Activated CD8-positive, alpha-beta memory T cell treated with anti-CD3 and anti-CD28 coated beads for 1 hour (primary cell): ENCODE measurements at places on chromosomes 4 and X.

GRCh38 chr4:120718979-120719566, 203.5 kb downstream of the PRDM5 start:
- DNase-seq: no peak

DNA sequence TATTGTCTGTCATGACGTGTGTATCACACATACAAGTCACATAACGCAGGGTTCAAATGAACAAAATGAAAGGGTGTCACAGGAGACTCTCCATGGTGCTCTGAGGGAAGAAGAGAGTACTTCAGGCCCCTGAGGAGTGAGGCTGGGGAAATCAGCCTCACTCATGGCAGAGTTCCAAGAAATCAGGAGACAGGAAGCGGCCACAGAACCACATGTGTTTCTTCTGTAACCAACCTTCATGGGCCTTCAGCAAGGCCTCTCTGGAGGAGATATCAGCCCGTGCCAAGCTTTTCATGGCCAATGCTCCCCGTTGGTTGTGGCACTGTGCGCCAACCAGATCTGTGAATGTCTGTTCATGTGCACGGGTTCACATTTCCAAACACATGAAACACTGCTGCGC, 76.0 kb downstream of the NAT8L start:
- DNase-seq: no peak

- DNase-seq: no peak
These were observed 206.3 kb downstream of the SHROOM3 start for GRCh38 chr4:76641351-76641750.

DNA sequence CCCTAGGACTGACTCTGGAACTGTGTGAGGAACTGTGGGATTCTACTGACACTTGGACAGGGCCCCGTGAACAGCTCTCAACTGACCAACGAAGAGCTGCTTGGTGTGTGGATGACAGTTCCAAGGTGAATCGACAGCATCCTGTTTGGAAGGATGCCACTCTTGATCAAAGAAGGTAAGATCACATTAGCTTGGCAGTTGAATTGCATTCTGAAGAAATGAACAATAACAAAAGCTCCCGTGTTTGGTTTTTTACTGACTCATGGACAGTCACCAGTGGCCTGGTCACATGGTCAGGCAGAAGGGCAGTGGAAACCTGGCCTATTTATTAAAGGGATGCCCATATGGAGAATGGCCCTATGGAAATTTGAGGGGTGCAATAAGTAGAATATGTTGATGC, 33.1 kb upstream of the GPR34 start:
- no peak for DNase-seq

DNA sequence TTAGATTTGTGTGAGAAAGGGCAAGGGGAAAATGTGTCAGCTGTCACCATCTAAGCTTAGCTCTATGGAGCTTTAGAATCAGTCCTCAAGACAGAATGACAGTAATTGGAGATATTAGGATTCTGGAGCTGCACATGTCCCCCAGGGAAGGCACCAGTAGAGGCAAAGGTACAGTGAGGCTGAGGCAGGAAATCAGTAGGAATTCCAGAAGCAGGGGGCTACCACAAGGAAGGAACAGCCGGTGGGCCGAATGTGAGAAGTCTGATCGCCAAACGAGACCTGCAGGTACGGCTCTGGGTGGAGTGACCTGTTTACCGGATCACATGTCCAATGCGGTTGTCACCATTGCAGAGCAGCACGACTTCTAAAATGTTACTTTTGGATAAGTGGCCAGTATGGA, 52.6 kb downstream of the RNF150 start:
- DNase-seq: no peak

DNA sequence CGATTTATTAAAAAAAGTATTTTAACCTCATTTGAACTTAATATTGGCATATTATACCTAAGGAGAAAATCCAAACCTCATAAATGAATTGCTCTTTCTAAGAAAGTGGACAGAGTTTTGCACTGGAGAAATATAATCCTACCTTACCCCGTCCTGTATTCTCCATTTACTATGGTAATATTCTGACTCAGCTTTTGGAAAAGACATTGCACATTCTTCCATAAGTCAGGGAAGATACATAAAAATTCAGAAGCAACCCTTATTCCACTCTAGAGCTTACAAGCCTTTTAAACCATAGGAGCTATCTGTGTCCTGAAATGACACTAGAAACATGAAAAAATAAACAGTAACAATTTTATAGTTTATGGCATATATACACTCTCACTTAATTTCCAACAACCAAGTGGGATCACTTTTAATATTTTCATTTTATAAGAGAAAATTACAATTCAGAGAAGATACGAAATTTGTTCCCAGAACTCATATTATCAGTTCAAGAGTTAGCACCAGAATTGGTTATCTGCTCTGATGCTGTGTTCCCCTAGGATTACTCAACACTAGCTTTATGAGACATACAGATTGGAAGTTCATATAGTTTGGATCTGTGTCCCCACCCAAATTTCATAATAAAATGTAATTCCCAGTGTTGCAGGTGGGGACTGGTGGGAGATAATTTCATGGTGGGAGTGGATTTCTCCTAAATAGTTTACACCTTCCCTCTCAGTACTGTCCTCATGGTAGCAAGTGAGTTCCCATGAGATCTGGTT, 359.4 kb downstream of the ARAP2 start:
- no peak for DNase-seq

GRCh38 chr4:115325836-115326235, 212.4 kb upstream of the NDST4 start:
- DNase-seq: no peak

DNA sequence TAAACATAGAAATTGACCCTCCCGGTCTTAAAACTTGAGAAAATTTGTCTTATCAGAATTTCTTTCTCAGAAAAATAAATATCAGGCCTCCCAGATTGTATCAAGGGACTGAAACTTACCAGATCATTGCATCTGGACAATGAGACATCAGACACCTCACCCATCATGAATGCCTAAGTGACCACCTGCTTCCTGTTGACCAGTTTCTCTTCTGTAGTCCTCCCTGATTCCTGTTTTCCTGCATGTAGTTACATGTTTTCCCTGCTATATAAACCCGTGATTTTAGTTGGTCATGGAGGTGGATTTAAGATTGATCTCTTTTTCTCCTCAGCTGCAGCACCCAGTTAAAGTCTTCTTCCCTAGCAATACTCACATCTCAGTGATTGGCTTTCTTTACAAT, 548.1 kb downstream of the PPP4R3C start:
- DNase-seq: no peak

GRCh38 chr4:70315928-70316327, 18.9 kb upstream of the CABS1 start:
- DNase-seq: no peak

DNA sequence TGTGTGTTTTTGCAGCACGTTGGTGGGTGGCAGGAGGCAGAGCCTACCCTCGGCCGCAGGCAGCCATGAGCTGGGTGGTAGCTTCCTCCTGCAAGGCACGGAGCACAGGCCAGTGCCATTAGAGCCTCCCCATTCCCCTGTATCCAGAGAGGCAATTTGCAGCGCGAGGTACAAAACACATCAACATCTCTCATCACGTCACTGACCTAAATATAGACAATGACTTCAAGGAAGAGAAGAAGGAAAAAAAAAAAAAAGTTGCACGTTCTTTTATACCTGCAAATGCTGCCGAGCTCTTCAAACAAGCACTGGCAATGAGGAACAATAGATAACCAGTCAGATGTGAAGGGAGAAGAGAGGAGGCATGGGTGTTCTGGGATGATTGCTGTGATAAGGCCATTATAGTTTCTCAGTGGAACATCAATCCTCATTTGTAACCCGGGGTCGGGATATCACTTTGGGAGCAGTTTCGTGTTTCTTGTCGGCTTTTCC, 159.9 kb downstream of the MGST2 start:
- no peak for DNase-seq

DNA sequence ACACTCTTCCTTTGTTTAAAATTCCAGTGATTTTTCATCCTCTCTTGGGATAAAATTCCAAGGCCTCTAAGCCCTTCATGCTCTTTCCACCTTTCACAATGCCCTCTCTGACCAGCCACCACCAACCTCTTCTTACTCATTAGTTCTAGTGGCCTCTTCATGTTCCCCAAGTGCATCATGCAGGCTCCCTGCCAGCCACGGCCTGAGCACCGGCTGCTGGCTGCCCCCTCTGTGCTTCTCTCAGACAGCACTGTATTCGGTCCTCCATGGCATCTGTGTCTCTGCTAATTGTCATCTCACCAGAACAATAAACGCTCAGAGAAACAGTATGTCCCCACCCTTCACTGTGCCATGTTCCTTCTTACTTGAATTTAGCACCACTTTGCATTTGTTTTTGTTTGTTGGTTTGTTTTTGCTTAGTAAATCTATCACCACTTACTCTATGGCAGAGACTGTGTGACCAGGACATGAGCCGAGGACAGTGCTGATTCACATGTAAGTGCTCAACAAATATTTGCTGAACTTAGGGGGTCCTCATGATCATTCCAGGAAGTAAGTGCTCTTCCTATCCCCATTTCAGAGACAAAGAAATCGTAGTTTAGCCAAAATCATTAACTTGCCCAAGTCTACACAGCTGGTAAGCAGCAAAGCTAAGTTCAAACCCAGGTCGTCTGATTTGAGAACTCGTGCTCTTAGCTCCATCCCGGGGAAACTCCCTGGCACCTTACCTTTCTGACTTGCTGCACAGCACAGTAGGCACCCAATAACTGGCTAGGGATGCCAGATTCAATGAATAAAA, 77.1 kb upstream of the UCP1 start:
- no peak for DNase-seq

DNA sequence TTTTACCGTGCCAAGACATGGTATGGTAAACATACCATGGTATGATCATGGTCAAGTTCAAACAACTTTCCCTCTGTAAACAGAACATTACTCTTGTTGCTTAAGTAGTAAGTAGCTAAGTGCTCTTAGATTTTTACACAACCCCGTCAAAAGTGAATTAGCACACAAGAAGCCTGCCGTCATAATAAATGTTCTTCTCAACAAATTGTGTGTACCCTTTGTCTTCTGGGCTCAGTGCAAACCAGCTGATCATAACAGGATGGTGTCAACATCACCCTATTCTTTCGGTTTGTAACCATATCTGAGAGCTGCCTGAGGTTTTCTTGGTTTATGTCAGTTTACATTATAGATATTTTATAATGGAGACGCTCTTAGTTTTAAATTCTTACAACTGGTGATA, 28.8 kb downstream of the MSL3 start:
- DNase-seq: no peak

DNA sequence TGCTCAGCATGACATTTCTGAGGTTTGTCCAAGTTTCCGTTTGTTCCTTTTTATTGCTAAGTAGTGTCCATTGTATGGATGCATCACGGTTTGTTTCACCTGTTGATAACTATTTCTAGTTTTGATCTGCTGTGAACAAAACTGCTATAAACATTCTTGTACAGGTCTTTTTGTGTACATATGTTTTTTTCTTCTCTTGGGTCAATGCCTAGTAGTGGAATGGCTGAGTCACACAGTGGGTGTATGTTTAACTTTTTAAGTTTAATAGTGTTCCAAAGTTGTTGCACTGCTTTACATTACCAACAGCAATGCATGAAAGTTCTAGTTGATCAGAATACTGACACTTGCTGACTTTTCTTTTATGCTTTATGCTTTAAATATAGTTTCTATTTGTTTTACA, 76.7 kb downstream of the MAOB start:
- DNase-seq: no peak

- DNase-seq: no peak
These were observed 60.7 kb upstream of the ABCG2 start for GRCh38 chr4:88219099-88219498.

DNA sequence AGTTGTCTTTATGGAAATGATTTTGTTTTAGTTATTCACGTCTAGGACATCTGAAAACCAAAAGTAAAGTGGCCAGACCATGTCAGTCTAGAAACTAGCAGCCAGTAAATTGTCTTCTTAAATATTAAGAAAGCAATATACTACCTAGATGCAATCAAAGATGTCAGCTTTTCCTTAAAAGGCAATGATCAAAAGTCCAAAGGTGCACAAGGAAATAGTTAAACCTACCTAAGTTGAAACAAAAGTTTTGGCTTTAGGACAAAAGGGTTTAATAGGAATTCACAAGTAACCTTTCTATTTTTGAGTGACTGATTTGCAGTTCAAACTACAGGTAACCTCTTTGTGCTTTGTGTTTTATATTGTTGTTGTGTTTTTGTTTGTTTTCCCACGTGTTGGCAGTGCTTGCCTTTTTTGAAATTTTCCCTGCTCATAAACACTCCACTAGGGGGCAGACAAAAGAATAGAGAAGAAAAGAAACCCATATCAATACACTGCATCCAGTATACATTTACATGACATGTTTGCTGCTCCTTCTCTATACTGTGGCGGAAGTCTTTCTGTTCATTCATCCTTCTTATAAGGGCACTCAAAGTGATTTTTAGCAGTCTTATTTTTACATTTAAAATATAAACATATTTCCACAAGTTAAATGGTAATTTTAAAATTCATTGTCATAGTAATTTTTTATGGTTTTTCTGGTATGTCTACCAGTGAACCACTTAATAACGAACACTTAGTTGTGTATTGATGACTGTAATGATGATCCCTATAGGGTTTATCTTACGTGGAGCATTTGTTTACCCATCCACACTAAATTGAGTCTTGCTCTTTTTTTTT, 62.7 kb downstream of the GAB1 start:
- no peak for DNase-seq

DNA sequence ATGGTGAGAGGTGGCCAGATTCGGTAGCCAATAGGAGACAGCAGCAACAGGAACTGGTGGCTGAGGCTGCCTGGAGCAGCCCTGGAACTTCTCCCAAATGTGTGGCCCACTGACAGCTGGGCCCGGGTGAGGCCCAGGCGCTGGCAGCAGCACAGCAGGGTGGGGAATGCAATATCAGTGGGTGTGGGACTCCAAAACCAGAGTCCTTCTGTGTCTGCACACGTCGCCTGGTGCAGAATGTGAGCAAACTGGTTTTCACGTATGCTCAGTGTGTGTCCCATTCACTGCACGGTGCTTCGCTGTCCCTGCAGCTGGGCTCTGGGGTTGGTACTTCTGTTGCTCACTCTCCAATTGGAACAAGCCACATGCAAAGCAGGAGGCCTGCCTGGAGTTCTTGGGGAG, 14.4 kb upstream of the CENPU start:
- no peak for DNase-seq

DNA sequence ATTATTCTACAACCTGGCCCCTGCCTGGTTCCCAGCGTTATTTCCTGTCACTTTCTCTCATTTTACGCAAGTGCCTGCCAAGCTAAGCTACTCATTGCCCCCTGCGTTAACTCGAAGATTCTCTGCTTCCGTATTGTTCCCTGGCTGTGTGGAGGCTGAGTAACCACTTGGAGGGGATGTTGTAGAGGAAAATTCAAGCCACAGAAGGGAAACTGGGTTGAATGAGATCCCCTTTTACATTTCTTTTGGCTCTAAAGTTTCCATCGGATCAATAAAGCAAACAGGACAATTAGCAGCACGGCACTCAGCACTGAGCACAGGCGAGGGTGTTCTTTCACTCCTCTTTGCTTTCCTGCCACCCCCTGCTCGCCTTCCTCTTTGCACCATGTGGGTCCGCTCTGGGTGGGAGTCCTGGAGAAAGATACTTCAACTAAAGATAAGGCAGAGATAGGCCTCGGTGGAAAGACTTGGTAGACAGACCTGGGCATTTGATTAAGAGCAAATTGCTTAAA, 4.2 kb upstream of the TMSB4X start:
- no peak for DNase-seq

GRCh38 chr4:23811161-23811560, 78.7 kb downstream of the PPARGC1A start:
- no peak for DNase-seq
